ENCODE measurements at places on chromosomes 12 and 14. TPM values are rescaled to one million over a fixed set of nuclear protein-coding genes. Genes with fewer than 3 reads are reported as not detected.

The HAL gene
- total RNA-seq = 0.14 TPM

The ART4 gene
- not detected for total RNA-seq

- DNase-seq = no peak
These were observed 76.7 kb downstream of the NCOR2 start for GRCh38 chr12:124490584-124491305.

DNA sequence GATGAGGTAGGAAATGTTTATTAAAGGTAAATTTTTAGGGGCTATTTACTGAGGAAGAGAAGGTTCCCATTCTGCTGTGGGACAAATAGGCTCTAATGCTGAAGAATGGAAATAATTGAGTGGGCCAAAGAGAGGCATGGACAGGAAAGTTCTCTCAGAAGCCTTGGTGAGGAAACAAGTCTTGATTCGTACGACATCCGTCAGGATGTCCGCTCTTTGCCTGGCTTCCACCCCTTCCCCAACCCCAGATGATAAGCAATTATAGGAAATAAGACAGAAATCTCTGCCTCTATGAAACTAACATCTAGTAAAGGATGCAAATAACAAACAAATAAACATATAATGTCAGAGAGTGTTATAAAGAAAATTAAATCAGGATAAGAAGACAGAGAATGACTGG is 91.7 kb upstream of the BCAT1 start:
- DNase-seq = no peak

- no peak for DNase-seq
These were observed 38.9 kb downstream of the GPR65 start for GRCh38 chr14:88043529-88044443.

- DNase-seq = no peak
These were observed 531.2 kb downstream of the DIO2 start for GRCh38 chr14:79680087-79680486.

The ERP27 gene
- total RNA-seq = not detected

- no peak for DNase-seq
These were observed 10.1 kb upstream of the CABP1 start for GRCh38 chr12:120630104-120630892.

- no peak for DNase-seq
These were observed 17.6 kb downstream of the SOS2 start for GRCh38 chr14:50213795-50214194.

All from H4 (cell line).